ENCODE measurements at places on chromosomes 2 and 18.

DNA sequence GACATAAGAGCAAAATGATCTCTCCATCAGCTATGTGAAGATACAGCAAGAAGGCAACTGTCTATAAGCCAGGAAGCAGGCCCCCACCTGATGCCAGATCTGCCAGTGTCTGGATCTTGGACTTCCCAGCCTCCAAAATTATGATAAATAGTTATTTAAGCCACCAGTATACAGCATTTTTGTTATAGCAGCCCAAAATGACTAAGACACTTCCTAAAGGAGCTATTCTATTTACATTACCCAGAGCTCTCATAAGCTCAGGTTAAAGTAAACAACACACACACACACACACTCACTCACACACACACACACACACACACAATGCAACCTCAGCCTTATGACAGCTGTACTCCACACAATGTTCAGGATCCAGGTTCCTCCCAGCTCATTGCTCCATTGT lies 5.7 kb upstream of the YPEL5 start:
- DNase-seq, result no peak

DNA sequence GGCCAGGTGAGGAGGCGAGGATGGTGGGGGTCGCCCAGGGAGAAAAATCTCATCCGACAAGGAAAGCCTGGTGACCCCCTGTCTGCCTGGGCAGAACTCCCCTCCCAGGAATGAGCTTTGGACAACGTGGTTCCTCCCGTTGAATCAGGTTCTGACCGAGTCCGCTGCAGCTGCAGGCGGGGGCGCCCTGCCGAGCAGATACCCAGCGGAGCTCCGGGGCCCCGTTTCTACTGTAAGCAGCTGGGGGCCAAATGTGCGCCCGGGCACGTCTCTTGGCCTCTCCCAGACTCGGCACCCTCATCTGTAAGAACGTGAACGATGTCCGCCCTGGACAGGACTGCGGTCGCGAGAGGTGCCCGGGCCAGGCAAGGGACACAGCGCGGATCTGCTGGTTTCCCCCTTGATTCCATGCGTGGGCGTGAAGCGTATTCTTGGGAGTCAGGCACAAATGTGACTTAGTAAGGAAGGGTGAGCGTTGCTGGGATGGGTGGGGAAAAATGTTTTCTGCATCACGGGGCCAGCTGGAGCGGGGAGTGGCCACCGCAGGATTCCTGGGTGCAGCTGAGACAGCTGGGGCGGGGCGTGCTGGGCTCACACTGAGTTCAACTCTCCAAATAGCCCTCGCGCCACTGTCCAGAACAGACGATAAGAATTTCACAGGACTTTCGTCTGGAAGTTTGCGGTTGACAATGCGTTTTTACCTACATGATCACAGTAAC lies 20.2 kb upstream of the TUBB6 start:
- peak; percentile 95 for DNase-seq

GRCh38 chr18:4068552-4069158 lies 386.5 kb downstream of the DLGAP1 start:
- DNase-seq, result no peak

DNA sequence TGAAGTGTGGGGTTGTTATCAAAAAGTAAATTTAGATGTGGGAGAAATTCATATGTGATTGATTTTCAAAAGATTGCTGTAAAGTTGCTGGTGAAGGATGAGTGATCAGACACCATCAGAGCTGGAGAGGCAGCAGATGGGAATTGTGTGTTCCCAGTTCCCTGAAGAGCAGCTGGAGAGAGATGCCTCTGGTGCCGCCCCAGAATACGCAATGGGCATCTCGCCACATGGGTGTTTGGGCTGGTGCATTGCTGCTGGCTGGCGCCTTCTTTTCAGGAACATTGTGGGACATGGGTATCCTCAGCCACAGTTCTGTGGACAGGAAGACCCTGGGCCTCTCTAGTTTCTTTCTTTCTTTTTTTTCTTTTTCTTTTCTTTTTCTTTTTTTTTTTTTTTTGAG lies 11.9 kb downstream of the ATG4B start:
- no peak for DNase-seq

GRCh38 chr18:59514203-59514602 lies 155.1 kb upstream of the LMAN1 start:
- DNase-seq, result peak; percentile 92

DNA sequence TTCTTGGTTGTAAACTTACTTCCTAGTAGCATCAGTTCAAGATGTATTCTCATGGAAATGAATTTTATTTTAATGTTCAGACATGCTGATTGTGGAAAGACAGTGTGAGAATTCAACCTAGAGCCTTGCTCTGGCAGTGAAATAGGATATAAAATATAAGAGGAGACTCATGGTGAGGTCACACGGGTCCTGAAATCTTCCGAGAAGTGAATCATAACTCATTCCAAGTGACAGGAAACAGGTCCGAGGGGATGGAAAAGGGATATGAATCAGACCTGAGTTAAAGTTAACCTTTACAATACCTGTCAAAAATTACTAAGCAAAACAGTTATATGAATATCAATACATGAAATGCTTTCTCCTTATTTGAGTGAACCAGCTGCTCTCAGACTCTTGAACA lies 185.2 kb upstream of the LRRTM1 start:
- DNase-seq, result no peak

GRCh38 chr2:31415421-31415820 lies 879 bp upstream of the XDH start:
- DNase-seq, result no peak

DNA sequence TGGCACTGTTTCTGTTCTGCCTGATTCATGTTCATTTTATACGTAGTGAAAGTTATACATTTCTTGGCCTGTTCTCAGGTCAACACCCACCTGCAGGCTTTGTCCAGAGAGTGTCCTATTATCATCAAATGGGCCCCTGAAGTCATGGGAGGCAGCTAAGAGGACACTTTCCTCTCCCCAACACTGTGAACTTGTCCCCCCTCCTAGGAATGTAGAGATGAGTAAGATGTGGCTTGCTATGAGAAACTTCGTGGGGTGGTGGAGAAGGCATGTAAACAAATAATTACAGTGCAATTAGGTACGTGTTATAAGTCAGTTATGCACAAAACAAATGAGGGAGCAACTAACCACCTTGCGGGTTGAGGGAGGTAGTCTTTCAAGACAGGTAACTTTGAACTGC lies 57.9 kb downstream of the COL4A3 start:
- no peak for DNase-seq

All from tibial artery (tissue), 4 donors.